Pulmonary artery endothelial cell (primary cell): ENCODE measurements at places on chromosomes 2 and 18. TPM values are rescaled to one million over a fixed set of nuclear protein-coding genes. Genes with fewer than 3 reads are reported as not detected.

DNA sequence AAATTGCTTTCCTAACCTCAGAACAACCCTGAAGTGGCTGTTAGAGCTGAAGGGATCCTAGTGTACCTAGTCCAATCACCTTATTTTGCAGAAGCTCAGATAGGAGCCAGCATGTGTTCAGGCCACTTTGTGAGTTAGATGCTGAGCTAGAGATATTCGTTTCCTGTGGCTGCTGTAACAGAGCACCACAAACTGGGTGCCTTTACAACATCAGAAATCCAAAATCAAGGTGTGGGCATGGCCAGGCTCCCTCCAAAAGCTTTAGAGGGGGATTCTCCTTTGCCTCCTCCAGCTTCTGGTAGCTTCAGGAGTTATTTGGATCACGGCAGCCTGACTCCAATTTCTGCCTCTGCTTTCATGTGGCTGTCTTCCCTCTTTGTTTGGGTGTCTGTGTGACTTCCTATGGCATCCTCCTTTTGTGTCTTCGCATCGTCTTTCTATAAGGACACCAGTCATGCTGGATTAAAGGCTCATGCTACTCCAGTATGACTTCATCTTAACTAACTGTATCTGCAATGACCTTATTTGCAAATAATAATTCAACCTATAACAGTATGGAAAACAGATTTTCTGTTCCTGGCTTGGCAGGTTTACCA lies 86.3 kb upstream of the TGFA start:
- DNase-seq = no peak

HJURP gene
- total RNA-seq = 13.1 and 30.9 TPM in 2 replicates

LYPD6 gene
- 1.3 and 1.8 TPM in 2 replicates for total RNA-seq

LRRTM1 gene
- total RNA-seq = not detected in 2 replicates

DNA sequence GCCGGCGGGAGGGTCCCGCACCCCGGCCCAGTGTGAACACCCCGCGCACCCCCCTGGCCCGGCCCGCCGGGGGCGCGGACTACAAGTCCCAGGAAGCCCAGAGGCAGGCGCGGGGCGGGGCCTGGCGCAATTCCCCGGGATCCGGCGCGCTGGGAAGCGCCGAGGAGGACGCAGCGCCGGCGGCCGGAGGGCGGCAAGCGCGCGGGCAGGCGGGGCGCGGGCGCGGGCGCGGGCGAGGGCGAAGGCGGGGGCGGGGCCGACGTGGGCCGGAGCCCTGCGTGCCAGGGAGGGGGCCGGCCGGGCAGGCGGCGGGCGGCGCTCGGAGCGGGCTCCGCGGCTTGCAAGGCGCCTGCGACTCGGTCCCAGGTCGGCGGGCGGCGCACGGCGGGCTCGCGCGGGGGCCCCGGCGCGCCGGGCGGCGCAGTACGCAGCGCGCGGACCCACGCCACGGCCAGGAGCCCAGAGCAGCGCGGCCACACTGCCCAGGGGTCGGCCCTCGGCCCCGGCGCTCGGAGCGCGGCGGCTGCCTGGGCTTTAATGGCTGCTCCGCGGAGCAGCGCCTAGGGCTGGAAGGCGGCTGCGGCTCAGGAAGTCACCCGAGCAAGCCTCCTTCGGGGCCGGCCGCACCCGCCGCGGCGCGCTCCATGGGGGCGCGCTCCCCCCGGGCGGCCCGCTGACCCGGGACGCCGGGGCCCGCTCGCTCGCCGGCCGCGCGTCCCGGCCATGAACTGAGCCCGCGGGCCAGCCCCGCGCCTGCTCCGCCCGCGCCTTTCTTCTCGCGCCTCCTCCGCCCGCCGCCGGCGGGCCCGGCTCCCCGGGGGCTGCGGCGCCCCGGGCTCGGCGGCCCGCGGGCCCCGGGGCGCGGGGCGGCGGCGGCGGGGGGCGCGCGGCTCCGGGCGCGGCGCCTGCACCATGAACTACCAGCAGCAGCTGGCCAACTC lies at the start of gene AGAP1:
TSS of gene AGAP1 (plus strand) at position 269 of the 941 bp plus-strand sequence.
- DNase-seq = peak; percentile 49

- no peak for DNase-seq
These were observed 89.8 kb upstream of the MBOAT2 start for GRCh38 chr2:9093324-9093723.

DNA sequence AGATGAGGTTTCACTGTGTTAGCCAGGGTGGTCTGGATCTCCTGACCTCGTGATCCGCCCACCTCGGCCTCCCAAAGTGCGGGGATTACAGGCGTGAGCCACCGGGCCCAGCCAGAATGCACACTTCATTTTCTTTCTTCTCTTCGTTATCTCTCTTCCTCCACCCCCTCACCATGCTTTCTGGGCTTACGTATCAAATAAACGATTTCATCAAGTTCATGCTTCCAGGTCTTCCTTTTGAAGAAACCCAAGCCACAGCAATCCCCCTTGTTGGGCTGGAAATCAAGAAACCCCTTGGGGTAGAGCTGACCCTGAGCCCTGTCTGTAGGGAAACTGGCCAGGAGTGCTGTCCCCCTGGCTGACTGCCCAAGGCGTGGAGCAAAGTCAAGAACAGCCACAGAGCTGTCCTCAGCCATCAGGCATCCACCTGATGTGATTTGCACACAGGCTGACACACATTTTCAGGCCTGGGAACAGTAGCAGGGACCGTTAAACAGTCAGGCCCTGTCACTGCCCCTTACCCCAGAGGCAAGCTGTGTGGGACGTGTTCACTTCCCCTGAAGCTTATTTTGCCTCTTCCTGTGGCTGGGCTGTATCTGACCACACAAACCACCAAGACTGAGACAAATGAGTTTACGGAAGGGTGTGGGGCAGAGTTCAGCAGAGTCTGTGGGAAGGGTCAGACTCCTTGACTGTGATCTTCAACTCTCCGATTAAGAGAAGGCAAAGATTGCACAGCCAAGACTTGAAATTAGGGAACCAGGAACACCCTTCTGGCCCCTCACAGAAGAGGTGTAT lies 15.1 kb upstream of the NMUR1 start:
- DNase-seq = no peak

- DNase-seq = no peak
These were observed 249.2 kb downstream of the TNS1 start for GRCh38 chr2:217753460-217754200.

DNA sequence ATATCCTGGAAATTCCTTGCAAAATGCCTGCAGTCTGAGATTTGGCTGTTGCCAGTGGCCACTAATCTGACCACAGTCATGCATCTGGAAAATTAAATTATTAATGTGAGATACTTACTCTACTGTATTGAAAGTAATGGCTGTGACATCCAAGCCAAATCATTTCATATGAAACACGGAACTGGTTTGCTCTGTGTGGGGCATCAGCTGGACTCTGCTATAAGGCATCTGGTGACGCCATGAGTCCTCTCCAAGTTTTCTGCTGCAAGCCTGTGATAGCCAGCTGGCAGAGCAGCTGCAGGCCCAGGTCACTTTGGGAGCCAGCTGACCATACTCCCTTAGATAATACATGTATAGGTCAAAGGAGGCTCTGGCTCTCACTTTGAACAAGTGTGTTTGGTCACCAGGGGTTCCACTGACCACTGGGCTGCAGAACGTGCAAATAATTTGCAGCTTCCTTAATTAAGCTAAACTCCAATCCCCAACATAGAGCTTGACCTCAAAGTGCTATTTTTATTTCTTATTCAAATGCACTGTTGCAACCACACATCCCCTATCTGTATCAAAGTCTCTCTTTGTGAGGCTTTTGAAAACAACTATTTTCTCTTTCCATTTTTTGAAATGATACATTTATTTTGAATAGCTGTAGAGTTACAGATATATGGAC lies 152.9 kb downstream of the NCKAP5 start:
- DNase-seq = no peak

RHBDD1 gene
- total RNA-seq = 16.2 and 24.8 TPM in 2 replicates

DNA sequence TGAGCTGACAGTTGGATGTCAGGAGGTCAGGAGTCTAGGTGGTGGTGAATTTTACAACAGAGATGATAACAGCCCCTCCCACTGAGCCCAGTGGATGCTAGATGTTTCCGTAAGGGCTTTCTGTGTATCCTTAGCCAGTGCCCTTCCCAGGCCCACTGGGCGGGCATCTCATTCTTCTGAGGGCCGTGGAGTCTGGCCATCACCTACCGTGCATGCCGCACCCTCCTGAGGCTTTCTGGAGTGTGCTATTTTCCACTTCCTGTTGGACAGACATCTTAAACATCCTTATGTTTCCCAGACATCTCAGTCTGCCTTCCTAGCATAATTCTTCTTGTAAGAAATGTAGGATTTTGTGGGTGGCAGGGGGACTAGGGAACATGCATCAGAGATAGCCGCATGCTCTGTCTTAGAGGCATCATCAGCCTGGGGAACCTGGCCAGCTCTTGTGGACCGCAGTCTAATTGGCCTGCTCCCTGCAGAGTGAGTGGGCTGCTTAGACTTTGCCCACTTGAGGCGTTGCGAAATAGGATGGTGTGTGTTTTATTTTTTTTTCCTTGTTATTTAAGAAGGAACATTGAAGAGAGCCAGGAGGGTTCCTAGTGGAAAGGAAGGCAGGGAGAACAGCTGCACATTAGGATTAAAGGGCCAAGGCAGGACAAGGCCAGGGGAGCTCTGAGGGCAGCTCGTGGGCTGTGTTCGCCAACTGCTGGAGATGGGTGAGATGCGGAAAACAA lies 135.8 kb downstream of the SH3RF3 start:
- DNase-seq = no peak

GRCh38 chr2:112869258-112869842 lies 32.8 kb upstream of the IL1B start:
- no peak for DNase-seq

GRCh38 chr18:54269893-54270844 lies 852 bp downstream of the POLI start:
- DNase-seq = no peak

- no peak for DNase-seq
These were observed 251.5 kb upstream of the NXPH2 start for GRCh38 chr2:139031722-139032121.

UGT1A8 gene
- total RNA-seq = not detected in 2 replicates

FAM228A gene
- 0.14 and 0.46 TPM in 2 replicates for total RNA-seq

SOS1 gene
- total RNA-seq = 13.3 and 18.6 TPM in 2 replicates

GRCh38 chr2:64595397-64596176 lies 58.1 kb downstream of the SERTAD2 start:
- DNase-seq = no peak

- no peak for DNase-seq
These were observed 5.3 kb upstream of the CYP27C1 start for GRCh38 chr2:127225186-127225960.

GRCh38 chr18:46360102-46360699 lies 256.0 kb downstream of the HAUS1 start:
- no peak for DNase-seq

SRD5A2 gene
- total RNA-seq = not detected in 2 replicates

- DNase-seq = no peak
These were observed 12.4 kb downstream of the SFXN5 start for GRCh38 chr2:73059106-73059505.

DNA sequence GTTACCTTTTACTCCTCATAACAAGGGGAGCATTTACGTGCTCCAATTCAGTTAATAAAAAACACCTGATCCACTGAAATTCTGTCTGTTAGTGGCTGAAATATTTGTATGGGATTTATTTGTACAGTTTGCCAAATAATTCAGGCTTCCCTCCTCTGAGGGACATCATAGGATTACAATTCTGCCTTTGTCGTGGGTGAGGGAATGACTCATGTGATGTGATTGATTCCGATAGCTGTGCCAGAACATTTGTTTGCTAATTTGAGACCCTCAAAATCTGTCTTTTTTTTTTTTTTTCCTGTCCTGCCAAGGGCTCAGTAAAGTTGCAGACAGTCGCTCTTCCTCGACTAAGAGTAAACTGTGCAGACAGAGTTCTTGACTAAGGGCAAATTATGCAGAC lies 612.6 kb upstream of the CDH2 start:
- no peak for DNase-seq

GRCh38 chr2:64104933-64105332 lies 39.3 kb downstream of the PELI1 start:
- DNase-seq = no peak

DNA sequence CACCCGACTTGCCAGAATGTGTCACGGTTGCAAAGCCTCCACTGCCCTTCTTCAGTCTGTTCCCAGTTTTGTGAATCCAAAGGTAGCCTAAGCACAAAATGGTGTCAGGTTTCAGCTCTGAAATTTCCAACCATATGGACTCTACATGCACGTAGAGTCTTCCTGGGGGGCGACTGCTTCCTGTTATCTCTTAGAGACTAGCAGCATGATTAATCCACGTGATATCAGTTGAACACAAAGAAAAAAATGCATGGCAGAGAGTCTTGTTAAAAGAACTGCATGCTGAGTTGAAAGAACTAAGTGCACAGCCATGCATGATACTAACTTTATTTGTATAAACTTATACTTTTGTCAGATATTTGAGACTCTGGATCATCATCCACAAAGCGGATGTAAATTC lies 404.4 kb downstream of the SOCS6 start:
- DNase-seq = no peak

GRCh38 chr2:49982871-49983270 lies 828.6 kb upstream of the FSHR start:
- DNase-seq = no peak

BZW1 gene
- total RNA-seq = 747 and 842 TPM in 2 replicates

CTNNA2 gene
- total RNA-seq = not detected in 2 replicates
